ENCODE measurements at places on chromosomes 6 and 20.

DNA sequence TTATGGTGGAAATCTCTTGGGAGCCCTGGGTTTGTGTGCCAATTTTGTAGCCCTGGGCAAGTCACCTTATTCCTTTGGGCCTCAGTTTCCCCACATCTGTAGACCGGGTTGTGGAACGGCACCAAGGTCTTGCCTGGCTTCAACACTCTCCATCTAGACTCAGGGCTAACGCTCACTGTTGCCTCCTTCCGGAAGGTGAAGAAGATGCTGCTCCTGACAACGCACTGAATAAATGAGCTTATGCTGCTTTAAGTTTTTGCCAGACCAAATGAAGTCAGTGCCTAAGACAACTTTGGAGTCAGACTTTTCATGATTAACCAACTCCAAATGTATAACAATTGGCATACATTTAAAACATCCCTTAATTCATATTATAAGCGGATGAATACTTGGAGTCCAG lies 53.1 kb downstream of the PSMG4 start:
- no peak for DNase-seq

DNA sequence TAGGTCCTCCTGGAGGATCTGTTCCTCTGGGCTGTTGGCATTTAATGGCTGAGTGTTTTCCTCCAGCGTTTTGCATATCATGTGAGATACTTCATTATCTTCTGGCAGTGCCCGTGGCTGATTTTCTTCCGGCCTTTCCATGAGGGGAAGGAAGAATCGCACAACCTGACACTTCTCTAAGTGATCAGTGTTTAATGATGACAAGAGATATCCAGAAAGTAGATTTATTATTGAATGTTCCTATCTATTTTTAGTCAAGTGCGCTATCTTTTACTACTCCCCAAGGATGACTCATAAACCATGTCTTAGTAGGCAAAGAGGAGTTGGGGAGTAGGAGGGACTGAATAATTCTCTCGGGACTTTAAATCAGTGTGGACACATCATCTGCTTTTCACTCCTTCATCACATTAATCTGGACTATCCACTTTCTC lies 149.7 kb downstream of the PLCB4 start:
- no peak for DNase-seq

GRCh38 chr20:15700147-15700765 lies 873.0 kb downstream of the KIF16B start:
- DNase-seq, result no peak

DNA sequence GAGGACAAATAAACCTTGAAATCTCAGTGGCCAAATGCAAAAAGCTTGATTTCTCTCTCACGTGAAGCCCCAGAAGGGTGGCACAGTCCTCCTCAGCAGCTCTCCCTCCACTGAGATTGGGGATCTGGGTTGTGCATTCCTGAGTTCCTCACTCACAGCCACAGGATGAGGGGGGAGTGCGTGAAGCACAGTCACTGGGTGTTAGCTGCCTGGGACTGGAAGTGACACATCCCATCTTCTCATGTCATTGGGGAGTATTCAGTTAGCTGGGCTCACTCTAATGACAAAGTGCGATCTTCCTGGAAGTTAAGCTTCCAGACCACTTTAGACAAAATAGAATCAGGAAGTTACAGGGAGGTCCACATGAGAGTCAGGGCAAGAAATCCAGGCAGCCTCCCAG lies 192.2 kb upstream of the LRFN2 start:
- DNase-seq, result no peak

DNA sequence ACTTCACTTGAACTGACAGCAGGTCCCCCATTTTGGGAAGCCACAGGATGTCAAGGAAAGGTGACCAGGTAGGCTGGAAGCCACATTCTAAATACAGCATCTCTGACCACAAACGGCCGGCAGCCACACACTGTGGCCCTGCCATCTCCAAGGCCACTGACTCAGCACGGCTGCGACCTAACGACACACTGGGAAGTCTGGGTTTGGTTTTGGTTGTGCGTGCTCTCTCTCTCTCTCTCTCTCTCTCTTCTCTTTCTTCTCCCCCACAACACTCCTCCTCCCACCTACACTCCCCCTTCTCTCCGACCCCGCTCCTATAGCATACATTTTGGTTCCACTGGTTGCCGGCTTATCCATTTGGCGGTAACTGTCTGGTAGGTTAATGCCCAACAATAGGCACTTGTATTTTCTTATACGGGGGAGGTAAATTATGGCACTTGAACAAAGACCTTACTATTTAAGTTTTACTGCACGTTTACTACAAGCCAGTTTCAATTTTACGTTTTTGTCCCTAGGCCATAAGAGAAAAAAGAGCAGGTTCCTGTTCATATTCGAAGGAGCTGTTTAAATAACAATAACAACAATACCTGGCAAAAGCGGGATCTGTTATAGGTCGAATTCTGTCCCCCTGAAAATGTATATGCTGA lies 103.6 kb downstream of the GMDS start:
- DNase-seq, result no peak

- DNase-seq, result no peak
These were observed 65.0 kb upstream of the SLC2A12 start for GRCh38 chr6:134117409-134117808.

GRCh38 chr6:123420512-123420911 lies 216.2 kb downstream of the TRDN start:
- no peak for DNase-seq

DNA sequence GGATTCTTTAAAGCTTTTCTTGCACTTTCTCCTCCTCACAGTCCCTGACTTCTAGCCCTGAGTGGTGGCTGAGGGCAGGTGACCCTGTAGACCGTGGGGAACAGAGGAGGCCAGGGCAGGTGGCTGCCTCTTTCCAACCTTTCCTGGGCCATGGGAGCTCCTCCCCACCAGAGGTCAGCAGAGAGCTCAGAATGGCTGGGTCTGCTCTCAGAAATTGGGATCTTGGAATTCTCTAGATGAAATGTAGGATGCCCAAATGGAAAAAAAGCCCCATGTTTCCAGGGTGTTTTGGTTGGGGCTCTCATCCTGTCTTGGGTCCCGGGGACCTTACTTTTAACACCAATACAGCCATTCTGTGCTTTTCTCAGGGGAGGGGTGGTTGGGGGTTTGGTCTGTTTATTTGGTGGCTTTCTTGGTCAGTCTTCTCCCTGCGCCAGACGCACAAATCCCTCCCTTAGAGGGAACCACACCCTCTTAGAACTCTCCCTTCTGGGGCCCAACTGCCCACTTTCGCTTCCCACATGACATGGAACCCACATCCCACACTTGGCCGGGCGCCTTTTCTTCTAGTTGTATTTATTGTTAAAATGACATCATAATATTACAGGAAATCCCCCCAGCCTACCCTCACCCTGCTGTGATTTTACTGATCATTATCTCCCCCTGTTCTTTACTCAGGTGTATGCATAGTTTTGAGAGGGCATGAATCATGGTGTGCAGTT lies 17.9 kb downstream of the GNAS start:
- DNase-seq, result no peak

DNA sequence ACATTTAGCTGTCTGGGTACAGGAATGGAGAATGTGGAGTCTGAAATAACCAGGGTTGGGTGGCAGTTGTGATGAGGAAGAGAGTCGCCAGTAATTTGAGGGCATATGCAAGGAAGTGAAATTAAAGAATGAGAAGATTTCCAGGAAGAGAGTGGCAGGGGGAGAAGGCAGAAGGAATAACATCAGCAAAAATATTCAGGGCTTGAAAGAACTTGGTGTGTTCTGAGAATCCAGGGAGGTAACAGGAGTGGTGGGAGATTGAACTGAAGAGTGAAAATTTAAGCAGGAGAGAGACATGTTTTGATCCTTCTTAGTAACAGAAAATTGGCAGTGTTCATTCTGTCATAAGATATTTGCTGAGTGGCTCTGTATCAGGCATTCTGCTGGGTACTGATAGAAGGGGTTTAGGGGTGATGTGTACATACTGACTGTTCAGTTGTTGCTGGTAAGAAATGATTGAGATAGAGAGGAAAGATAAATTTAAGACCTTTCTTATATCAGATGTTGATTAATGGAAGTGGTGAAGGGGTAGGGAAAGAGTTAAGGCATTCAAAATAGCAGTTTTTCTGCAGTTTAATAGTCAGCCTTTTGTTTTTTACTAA lies 54.7 kb downstream of the PHF20 start:
- no peak for DNase-seq
